ENCODE measurements at places on chromosomes 16 and 17. TPM values are rescaled to one million over a fixed set of nuclear protein-coding genes. Genes with fewer than 3 reads are reported as not detected.
A peak's percentile ranks its signal among the peaks of the same experiment; 100 is the strongest.

C1QTNF1 gene
- total RNA-seq, result 2.6 TPM

TNFRSF13B gene
- not detected for total RNA-seq

- DNase-seq, result no peak
These were observed 31.5 kb downstream of the GINS2 start for GRCh38 chr16:85657267-85657650.

- no peak for DNase-seq
These were observed 79.6 kb upstream of the CACNG5 start for GRCh38 chr17:66755101-66755943.

DNA sequence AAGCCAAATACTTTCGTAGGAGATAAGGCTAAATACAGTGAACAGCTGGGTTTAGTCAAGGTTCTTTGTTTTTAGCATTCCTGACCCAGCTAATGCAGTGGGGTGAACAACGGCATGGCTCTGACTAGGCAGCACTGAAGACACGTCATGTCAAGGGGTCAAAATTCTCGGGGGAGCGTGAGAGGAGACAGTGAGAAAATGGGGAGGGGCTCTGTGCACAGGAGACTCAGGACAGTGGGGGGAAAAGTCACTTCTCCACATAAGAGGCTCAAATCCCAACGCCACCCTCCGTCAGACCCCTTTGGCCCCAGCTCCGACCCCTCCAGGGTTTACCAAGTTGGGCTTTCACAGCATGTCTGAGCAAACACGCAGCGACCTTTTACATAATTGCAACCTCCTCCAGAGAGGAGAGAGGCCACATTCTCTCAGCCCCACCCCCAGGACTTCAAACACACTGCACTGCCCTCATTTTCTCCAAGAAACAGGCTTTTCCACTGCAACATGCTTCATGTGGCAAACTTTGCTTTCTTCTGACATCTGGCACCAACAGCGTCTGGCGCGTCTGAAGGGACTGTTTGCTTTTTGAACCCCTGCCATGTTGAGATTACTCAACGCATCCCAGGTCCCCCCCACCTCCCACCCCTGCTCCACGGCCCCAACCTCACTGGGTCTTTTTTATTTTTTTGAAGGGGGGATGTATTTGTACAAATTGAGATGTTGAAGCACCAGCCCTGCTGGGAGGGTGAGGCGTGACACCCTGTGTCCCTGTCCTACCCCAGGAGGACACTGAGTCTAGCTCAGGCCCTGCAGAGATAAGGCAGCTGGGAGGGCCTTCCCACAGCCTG is 30.0 kb downstream of the AXIN2 start:
- DNase-seq, result peak; percentile 60

GRCh38 chr16:979147-979546 is 2.4 kb upstream of the SOX8 start:
- no peak for DNase-seq

GRCh38 chr17:74851612-74852236 is 8.0 kb downstream of the GRIN2C start:
- no peak for DNase-seq
